Neural progenitor cell (in vitro differentiated cells): ENCODE measurements at places on chromosomes 13 and 19.
A peak's percentile ranks its signal among the peaks of the same experiment; 100 is the strongest.

- DNase-seq, result no peak
Measured at GRCh38 chr19:21581646-21582240, 76.3 kb downstream of the ZNF429 start.

DNA sequence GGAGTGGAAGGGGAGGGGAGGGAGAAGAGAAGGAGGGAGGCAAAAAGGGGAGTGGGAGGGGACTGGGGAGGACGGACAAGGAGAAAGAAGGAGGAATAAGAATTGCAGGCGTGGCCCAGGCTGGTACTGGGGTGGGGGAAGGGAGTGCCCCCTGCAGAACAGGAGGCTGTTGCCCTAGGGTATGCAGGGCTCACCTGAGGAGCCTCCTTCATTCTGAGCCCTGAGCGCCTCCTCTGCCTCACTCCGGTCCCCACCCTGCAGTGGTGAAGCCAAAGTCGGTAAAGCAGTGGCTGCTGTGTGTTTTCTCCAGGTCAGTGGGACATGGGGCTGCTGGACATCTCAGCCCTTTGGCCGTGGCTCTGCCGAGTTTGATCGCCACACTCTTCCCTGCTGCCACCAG lies 9.1 kb upstream of the CDC16 start:
- DNase-seq, result no peak

DNA sequence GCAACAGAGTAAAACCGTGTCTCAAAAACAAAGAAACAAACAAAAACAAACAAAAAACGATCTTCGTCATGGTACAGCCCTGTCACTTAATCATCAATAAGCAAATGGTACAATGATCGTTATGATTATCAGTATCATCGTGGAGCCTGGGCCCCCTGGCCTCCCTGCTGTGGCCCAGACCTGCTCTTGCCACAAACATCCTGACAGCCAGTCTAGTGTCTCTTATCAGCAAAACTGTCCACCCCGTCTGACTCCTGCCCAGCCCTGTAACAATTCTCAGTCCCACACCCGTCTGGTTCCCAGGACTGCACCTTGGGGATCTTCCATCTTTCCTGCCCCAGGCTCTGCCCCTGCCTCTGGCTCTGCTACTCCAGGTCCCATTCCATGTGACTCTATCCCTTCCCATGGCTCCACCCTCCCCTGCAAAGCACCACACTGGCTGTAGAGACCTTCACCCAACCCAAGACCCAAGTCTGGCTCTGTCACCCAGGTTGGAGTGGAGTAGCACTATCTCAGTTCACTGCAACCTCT lies 5.7 kb downstream of the ZNF653 start:
- no peak for DNase-seq

DNA sequence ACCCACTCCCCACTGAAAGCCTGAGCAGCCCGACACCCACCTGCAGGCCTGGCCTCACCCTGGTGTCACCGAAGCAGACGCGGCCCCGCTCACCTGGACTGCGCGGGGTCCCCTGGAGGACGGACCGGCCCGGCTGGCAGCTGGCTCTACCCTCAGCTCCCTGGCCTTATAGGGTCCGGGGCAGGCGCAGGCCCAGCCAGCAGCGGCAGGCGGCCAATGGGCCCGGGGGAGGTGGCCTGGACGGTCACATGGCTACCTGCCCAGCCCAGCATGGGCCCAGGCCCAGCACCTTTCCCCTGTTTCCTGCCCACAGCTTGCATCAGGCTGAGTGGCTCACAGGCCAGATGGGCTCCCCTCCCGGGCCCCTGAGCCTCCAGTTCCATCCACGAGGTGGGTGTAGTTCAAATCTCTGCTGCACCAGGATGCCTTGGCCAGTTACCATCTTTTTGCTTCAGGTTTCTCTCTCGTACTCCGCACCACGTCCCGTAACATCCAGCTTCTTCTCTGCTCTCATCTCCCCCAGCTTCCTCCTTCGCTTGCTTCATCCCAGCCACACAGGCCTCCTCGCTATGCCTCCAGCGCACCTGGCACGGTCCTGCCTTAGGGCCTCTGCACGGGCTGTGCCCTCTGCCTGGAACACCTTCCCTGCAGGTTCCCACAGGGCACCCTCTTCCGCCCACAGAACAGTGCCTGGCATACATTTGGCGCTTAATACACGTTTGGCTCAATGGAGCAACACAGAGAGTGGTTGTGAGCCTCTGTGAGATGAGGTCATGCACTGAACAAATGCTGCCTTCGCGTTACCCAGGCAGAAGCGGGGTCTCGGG lies at the start of gene PLIN4:
Gene PLIN4, minus strand, starts transcription at position 142 of the 827 bp plus-strand sequence. CDS start 214 bp downstream, outside the sequence.
- DNase-seq, result no peak

- peak; percentile 57 for DNase-seq
Measured at GRCh38 chr13:92896842-92897241, 329.8 kb upstream of the GPC6 start.

GRCh38 chr13:20161275-20161950 lies 561 bp upstream of the GJA3 start:
- peak; percentile 53 for DNase-seq

- DNase-seq, result no peak
Measured at GRCh38 chr19:41386442-41386841, 10.1 kb downstream of the TMEM91 start.

DNA sequence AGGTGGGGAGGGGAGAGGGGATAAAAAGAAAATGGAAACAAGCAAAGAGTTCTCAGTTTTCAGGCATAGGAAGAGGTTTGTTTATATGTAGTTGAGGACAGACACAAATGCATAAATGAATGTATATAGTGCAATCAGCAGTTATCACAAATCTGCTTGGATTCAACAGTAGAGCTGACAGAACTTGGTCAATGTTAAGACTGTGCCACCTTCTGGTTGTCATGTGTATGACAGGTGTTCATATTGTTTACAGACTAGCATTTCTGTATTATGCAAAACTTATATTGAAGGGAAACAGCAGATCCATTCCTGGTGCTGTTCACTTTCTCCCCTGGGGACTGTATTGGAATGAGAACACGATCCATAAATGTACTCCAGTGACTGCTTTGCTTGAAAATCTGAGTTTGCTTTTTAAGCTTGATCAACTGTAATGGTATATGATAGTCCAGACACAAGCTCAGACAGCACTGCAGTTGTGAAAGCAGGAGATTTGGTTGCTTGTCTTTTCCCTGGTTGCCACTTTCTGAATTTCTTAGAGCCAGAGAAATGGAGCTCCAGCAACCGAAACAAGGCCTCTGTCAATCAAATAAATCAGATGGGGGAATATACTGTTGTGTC lies 319.5 kb upstream of the OBI1 start:
- peak; percentile 65 for DNase-seq

- DNase-seq, result no peak
Measured at GRCh38 chr13:94525781-94526180, 46.3 kb upstream of the DCT start.

DNA sequence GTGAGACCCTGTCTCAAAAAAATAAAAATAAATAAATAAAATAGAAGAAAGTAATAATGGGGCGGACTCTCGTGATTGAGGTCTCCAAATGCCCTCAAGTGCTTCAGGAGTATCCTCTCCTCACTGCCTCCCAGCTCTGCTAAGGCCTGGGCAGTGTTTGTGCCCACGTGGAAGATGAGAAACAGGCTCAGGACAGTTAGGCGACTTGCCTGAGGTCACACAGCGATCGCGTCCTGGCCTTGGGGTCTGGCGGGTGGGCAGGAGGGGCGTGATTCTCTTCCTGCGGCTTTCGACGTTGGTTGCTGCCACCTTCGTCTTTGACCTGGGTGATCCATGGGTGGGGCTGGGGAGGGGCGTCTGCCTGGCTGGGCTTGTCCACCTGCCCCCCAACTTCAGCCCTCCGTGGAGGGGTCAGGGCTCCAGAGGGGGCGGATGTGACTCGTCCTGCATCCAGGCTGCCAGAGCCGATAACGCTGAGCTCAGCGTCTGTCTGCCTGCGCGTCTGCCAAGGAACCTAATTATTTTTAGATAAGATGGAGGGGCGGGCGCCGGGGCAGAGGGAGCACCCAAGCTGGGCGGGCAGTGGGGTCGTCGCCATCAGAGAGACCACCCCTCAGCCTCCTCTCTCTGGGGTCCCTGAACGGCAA lies 56.9 kb downstream of the NFIC start:
- DNase-seq, result no peak

GRCh38 chr19:45753548-45753947 lies 15.5 kb downstream of the SIX5 start:
- DNase-seq, result peak; percentile 63

GRCh38 chr19:49149652-49150105 lies 5.5 kb downstream of the HRC start:
- peak; percentile 92 for DNase-seq

GRCh38 chr13:52455677-52456041 lies 381 bp downstream of the CKAP2 start:
- DNase-seq, result peak; percentile 96

GRCh38 chr13:97245011-97245410 lies 22.9 kb downstream of the MBNL2 start:
- no peak for DNase-seq

- peak; percentile 1 for DNase-seq
Measured at GRCh38 chr19:37778613-37779126, 716 bp downstream of the ZNF573 start.

GRCh38 chr13:62088165-62088564 lies 672.5 kb upstream of the PCDH20 start:
- no peak for DNase-seq

GRCh38 chr13:50376895-50377575 lies 361.8 kb downstream of the KCNRG start:
- peak; percentile 39 for DNase-seq

GRCh38 chr13:97422118-97423054 lies 11.6 kb upstream of the RAP2A start:
- DNase-seq, result no peak

DNA sequence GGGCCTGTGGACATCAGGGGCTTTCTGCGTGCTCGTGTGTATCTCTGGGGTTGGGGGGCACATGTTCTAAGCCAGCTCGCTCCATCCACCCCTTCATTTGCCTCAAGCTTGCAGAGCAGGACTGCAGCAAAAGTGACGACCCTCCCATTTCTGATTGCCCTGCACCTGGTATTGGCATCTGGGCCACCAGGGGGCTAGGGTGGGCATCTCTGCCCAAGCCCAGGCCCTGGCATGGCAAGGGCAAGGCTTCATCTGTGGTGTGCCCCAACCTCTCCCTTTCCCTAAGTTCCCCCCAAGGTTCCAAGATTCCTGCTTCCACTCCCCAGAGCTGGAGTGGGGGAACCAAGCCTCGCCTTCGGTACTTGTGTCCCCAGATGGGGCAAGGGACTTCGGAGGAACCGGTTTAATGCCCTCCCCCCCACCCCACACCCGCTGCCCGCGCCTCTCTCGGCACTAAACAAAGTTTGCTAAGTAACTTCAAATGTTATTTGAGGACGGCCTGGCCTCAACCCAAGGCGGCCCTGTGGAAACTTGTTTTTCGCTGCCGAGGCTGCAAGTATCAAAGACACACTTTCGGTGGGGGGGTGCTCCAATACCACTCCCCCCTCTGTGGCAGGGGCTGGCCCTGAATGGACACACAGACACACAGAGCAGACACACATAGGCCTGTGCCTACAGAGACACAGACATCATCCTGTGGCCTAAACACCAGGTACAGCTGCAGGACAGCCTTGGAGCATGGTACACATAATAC lies 12.2 kb downstream of the NFIX start:
- no peak for DNase-seq

DNA sequence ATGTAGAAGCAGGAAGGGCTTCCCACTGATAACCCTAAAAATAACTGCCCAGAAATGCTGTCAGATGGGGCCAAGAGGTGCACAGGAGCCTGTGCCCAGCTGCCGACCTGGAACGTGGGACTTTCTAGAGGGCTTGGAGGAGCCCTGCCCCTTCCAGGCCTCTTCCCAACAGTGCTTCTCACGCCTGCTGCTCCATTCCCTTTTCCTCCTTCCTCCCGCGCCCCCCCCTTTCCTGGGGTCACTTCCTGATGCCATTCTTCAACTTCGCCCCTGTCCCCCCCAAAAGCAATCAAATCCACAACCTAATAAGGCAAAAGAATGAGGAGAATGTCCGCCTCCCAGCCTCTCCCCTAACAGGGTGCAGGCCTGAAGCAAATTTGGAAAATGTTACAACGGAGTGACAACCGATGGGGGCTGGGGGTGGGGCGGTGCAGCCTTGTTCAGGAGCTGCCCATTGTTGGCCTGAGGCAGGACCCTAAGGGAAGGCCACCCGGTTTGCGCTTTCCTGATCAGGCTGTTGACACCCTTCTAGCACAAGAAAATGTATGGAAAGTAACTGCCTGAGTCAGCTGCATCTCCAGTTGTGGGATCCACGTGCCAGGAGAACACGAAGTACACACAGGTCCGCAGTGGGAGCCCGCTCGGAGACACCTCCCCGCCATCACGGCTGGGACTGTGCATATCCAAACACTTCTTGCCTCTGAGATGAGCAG lies 18.7 kb downstream of the ACTN4 start:
- peak; percentile 85 for DNase-seq

DNA sequence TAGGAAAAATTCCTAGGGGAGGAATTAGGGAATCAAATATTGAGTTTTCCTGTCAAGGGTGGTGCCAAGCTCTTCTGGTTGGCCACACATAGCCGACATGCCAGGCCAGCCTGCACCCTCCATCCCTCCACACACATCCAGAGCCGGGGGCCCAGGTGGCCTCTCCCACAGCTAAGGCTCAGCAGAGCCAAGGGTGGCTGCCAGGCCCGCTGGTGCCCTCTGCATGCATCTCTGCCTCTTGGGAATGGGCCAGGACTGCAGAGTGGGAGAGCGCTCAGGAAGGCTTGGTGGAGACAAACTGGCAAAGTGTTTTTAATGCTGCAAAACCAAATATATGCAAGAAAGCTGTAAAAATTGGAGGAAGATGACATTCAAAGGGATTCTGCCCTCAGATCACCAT lies 42.7 kb upstream of the GAS6 start:
- DNase-seq, result no peak

- DNase-seq, result peak; percentile 63
Measured at GRCh38 chr19:40567750-40568494, 8.8 kb upstream of the SHKBP1 start.

DNA sequence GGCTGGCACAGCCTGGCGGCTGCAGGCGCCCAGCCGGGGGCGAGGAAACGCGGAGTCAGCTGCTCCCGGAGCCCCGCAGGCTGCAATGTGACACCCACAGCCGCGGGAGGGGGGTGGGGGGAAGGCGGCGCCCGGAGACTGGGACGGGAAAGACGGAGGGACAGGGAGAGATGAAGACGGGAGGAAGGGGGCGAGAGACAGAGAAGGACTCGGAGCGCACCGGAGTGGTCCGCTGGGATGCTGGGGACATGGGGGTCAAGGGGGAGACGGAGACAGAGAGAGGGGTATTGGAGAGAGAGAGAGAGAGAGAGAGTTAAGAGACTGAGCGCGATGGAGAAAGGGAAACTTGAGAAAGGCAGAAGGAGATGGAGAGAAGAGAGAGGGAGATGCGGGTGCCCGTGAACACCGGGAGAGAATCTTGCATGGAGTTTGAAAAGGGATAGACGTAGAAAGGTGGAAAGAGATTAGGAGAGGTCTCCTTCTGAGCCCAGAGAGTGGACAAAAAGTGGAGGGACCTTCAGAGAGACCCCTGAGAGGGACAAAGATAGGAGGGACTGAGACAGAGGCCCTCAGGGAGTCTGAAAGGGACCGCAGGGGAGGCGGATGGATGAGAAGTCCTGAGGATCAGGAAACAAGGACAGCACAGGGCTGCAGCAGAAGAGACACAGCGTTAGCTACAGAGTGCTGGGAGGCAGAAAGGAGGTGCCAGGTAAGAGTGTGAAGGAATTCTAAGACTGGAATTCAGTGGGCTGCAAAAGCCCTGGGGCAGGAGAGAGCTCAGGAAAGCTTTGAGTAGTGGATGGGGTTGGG lies 1.0 kb downstream of the SCN1B start:
- peak; percentile 76 for DNase-seq

- DNase-seq, result no peak
Measured at GRCh38 chr19:51019544-51019925, at the start of gene KLK10. Gene KLK10 (minus strand): TSS chr19:51019709. CDS start chr19:51019130, 579 bp downstream.
